ENCODE measurements at places on chromosomes 11 and 22.

- DNase-seq, result no peak
These were observed 658 bp downstream of the C11orf71 start for GRCh38 chr11:114399490-114400215.

DNA sequence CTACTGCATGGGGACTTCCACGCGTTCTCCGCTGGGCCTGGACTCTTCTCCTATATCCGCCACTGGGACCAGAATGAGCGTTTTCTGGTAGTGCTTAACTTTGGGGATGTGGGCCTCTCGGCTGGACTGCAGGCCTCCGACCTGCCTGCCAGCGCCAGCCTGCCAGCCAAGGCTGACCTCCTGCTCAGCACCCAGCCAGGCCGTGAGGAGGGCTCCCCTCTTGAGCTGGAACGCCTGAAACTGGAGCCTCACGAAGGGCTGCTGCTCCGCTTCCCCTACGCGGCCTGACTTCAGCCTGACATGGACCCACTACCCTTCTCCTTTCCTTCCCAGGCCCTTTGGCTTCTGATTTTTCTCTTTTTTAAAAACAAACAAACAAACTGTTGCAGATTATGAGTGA, 7.7 kb downstream of the SLC3A2 start:
- no peak for DNase-seq

GRCh38 chr11:29809121-29809520, 207.7 kb downstream of the KCNA4 start:
- DNase-seq, result no peak

- DNase-seq, result no peak
These were observed 860.1 kb downstream of the TBC1D22A start for GRCh38 chr22:47622541-47622940.

DNA sequence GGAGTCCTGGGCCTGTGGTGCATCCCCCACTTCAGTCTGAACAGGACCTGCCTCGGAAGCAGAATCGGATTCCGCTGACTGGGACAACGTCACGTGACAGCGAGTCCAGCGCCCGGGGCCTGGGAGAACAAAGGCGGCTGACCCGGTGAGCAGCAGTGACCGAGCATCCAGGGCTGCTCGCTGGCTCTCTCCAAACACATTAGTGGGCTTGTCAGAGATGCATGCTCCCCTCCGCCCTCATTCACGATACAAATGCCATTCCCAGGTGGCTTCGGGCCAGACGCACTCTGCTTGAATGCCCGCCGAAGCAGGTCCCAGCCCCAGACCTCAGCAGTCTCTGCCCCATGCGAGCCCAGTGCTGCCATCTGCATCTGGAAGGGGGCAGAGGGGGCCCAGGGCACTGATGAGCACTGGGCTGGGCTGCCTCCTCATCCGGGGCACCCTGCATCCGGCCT, 91.0 kb downstream of the WNT7B start:
- no peak for DNase-seq

DNA sequence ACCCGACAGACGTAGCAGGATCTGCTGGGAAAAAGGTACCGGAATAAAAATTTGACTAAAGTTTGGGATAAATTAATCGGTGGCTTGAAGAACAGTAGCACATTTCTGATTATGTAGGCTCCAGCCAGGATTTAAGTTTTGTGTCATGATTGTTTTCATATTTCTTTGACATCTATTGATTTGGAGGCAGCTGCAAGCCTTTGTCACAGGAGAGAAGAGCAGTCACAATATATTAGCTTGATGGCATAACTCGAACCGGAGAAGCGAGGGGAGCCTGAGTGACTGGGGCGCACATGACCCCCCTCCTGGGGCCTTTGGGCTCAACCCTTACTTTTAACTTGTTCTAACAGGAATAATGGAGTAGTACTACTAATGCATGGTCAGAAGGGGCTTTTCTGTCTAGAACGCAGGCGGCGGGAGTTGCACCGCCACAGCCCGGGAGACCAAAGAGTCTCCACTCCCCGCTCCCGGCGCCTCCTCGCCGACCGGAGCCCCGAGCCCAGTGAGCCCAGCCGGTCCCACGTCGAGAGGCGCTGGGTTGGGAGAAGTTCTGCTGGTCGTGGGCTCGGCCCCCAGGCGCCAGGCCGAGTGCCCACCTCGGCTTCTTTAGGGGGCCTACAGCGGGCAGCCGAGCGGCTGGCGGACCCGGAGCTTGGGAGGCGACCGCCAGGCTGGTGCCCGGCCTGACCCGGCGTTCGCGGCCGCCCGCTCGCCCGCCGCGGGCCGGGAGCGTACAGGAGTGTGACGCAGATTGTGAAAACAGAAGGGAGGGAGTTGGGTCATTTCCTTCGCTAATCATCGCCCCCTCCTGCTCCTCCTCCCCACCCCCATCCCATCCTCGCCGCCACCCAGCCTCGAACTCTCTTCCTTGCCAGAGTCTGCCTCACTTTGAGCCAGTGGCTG, 15.7 kb upstream of the PAX6 start:
- DNase-seq, result no peak

DNA sequence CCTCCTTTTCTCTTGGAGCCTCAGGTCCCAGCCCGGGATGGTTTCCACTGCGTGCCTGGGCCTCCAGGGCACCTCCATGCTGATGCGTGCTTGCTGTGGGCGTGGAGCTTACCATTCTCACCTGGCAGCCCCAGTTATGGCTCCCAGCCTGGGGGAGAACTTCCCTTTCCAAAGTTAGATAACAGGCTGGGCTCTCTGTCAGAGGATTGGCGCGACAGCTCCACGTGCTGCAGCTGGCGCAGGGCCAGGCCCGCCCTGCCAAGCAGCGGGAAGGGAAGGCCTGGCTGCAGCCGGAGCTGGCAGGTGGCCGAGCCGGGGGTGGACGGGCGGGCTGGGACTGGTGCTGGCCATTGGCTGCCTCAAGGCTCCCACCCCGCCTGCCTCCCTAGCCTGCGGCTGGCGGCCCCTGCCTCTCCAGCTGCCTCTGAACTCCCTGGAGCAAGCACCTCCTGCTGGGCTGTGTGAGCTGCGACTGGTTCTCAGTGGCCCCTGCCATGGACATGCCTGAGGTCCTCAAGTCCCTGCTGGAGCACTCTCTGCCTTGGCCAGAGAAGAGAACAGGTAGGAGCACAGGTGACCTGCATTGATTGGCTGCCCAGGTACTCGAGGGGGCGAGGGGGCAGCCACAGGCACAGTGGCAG, 14.6 kb upstream of the TEF start:
- no peak for DNase-seq

GRCh38 chr22:37269936-37270678, 12.2 kb upstream of the CYTH4 start:
- no peak for DNase-seq

DNA sequence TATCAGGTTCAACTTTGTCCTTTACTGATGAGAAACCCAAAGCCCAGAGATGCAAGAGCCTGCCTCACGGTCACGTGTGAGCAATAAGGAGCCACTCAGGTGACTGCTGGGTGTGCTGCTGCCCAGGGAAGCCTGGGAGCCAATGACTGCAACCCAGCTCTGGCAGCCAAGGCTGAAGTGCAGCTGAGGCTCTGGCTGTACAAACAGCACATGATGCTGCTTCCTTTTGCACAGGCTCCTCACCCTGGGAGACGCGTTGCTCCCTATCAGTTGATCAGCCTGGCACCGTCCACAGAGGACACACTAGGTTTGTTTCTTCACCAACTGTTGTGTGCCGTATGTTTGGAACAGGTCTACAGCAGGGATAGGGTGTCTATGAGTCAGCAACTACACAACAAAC, 168.7 kb downstream of the EFCAB6 start:
- DNase-seq, result no peak

- no peak for DNase-seq
These were observed 105.7 kb upstream of the B3GAT1 start for GRCh38 chr11:134517621-134518293.

DNA sequence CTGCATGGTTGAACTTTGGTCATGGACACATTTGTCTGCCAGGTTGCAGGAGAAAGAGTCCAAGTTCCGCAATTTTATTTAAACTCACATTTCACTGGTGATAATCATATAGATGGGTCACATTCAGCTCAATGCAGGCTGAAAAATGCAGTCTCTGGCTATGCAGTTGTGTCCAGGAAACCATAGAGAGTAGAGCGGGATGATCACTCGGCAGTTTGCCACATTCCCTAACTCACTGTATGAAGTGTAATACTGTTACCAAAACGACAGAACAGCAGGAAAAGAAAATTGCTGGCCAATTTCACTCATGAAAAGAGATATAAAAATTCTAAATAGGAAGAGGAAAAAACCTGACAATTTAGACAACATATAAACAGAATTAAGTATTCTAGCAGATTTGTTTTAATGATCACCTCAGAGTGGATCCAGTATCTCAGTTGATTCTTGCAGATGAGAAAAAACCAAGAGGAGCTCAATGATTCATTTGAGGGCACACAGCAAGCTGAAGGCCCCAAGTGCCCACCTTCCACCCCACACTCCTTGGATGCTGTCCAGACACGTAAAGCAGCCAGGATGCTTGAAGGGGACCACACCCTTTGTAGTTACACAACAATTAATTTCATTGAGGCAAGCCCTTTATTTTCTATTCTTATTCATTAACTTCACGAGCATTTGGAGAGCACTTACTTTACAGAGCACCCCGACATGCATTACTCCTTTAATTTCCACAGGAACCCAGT, 422.3 kb downstream of the SOX6 start:
- DNase-seq, result no peak

DNA sequence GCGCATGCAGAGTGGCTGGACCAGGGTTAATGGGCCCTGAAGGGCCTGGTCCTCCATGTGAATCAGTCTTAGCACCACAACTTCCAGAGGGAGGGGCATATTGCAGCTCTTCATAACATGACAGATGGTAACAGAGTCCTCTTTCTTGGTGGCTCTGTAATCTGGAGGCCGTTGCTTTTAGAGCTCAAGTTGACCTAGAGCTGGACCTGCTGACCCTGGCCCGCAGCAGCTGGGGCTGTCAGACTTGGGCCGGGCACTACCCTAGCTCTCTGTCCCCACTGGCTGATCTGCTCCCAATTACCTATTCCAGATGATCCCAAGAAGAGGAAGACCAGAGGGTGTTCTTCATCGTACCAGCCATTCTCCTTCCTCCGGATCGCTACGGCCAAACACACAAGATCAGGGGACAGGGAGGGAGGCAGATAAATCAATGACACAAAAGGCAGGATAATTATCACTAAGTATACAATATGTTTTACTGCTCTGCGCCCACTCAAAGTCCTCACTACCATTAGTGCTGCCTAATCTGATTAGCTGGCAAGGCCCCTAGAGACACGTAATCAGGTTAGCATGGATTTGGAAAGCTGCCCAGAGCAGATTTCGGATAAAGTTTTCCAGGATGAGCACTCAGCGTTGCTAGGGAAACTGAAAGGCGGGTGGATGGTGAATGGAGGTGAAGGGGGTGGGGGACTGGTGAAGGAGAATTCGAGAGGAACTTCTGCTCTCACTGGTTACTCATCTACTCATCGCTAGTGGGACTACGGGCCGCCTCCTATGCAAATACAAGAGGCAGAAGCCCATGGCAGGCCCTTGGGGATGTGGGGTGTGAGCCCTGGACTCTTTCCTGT, 64.5 kb upstream of the PHOX2A start:
- no peak for DNase-seq
